Activated T-helper 1 cell treated with anti-CD3 and anti-CD28 coated beads, Interleukin-12 subunit alpha, Interleukin-12 subunit beta, Interleukin-2, Interleukin-4 antibody, amounts not matched to agents 30 ng/mL and 10 ng/mL and 1 ng/mL, durations not matched to agents 14 hours and 24 hours and 36 hours (primary cell): ENCODE measurements at places on chromosomes 2 and 18. TPM values are rescaled to one million over a fixed set of nuclear protein-coding genes. Genes with fewer than 3 reads are reported as not detected.
A peak's percentile ranks its signal among the peaks of the same experiment; 100 is the strongest.

The SLC9A4 gene
- 0.10 TPM in 1 of 2 replicates, not detected in the other for total RNA-seq

DNA sequence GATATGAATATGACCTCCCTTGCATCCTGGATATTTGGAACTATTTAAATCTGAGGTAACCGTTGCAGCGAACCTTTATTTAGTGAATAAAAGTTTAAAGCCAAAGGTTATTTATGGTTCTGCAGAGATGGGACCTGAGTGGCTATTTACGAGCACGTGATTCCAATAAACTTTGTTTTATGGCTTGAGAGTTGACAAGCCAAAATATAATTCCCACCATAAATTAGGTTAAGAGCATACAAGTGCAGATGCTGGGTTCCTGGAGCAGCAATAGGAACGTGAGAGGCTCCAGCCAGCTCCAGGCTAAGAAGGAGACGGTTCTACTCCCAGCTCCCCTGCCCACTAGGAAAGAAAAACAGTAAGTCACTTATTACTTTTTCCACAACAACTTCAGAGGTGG lies 5.2 kb upstream of the HOXD4 start:
- peaks cover 76% of the 10 kb centered on the region for H3K27me3 ChIP-seq
- no peak for DNase-seq
- no peak overlapping the region for H3K4me3 ChIP-seq
- peaks cover 2% of the 10 kb centered on the region for H3K4me1 ChIP-seq

- H3K4me3 ChIP-seq = no peak overlapping the region
- no peak for DNase-seq
- H3K27ac ChIP-seq = no peak overlapping the region
Observed at GRCh38 chr2:167756446-167756845, 490.9 kb downstream of the STK39 start.

- peak overlapping the region; percentile 92 for H3K27ac ChIP-seq
- no peaks in the 10 kb centered on the region for H3K27me3 ChIP-seq
- H3K4me3 ChIP-seq = peak overlapping the region; percentile 80
- H3K4me1 ChIP-seq = peaks cover 90% of the 10 kb centered on the region
- DNase-seq = peak; percentile 71
- peaks cover 24% of the 10 kb centered on the region for H3K36me3 ChIP-seq
Observed at GRCh38 chr18:24019641-24020331, 5.2 kb downstream of the TTC39C start.

The CYP1B1 gene
- total RNA-seq = 12.7 and 14.7 TPM in 2 replicates

GRCh38 chr2:60976256-60976850 lies 41.2 kb upstream of the PEX13 start:
- no peak overlapping the region for H3K27ac ChIP-seq
- H3K36me3 ChIP-seq = no peaks in the 10 kb centered on the region
- peaks cover 29% of the 10 kb centered on the region for H3K4me1 ChIP-seq
- no peaks in the 10 kb centered on the region for H3K27me3 ChIP-seq
